ENCODE measurements at places on chromosomes 4 and X. TPM values are rescaled to one million over a fixed set of nuclear protein-coding genes. Genes with fewer than 3 reads are reported as not detected.
A peak's percentile ranks its signal among the peaks of the same experiment; 100 is the strongest.

DNA sequence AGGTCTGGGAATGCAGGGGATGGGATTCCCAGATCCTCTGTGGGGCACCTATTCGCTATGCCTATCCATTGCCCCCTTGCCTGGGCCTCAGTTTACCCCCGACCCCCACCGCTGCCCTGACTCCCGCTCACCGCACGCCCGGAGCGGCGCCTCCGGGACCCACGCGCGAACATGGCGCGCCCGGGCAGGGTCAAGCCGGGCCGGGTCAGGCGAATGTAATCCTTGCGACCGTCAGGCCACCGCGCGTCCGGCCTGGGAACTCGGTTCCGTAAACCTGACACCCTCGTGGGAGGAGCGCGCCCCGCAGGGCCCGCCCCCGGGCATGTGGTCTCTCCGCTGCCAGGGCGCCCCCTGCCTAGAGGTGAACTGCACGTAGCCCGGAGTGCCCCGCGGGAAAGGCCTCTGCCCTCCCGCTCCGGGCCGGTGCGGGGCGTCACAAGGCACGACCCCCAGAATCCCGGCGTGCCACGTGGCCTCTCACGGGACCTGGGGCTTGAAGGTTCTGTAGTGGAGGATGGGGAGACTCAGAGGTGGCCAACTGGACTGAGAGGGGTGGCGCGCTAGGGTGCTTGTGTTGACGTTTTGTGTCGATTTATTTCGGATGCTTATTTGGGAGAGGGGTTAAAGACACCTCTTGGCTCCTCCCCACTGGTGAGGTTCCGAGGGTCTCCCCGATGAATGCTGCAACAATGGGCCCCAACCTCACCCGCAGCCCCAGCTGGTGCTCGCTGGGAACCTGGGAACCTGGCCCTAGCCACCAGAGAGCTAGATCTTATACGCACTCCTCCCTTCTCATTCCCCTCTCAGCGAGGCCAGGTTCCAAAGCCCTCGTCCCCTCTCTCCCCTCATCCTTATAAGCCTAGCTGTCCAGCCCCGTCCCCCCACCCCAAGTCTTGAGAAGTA is at the start of gene PRICKLE3:
PRICKLE3 (minus strand) TSS at position 249 of the 903 bp plus-strand sequence; CDS start at position 173, 76 bp downstream.
- peak within 1 kb of the TSS; percentile 74 for H3K27ac ChIP-seq
- no peaks in the 10 kb centered on the region for H3K36me3 ChIP-seq
- no peaks in the 10 kb centered on the region for H3K27me3 ChIP-seq
- peak; percentile 86 for DNase-seq
- peak within 1 kb of the TSS; percentile 62 for H3K4me3 ChIP-seq

GRCh38 chr4:140790171-140790570 is 34.0 kb upstream of the TBC1D9 start:
- H3K4me1 ChIP-seq, result peaks cover 25% of the 10 kb centered on the region
- no peaks in the 10 kb centered on the region for H3K27me3 ChIP-seq
- no peak for DNase-seq
- no peak overlapping the region for H3K4me3 ChIP-seq
- H3K27ac ChIP-seq, result no peak overlapping the region
- no peaks in the 10 kb centered on the region for H3K36me3 ChIP-seq

Gene XAGE1A
- not detected for polyA plus RNA-seq

GRCh38 chr4:16545656-16546055 is 319.4 kb upstream of the TAPT1 start:
- H3K27ac ChIP-seq, result no peak overlapping the region
- H3K4me3 ChIP-seq, result no peak overlapping the region
- DNase-seq, result no peak
- H3K36me3 ChIP-seq, result no peaks in the 10 kb centered on the region
- H3K27me3 ChIP-seq, result no peaks in the 10 kb centered on the region

Gene CDS1
- 0.45 TPM for polyA plus RNA-seq

- DNase-seq, result no peak
- H3K36me3 ChIP-seq, result no peaks in the 10 kb centered on the region
- no peaks in the 10 kb centered on the region for H3K4me1 ChIP-seq
- no peak overlapping the region for H3K4me3 ChIP-seq
These were observed 81.1 kb upstream of the AADAT start for GRCh38 chr4:170170861-170171260.

- H3K4me1 ChIP-seq, result peaks cover 6% of the 10 kb centered on the region
- no peaks in the 10 kb centered on the region for H3K27me3 ChIP-seq
- no peak for DNase-seq
- no peak overlapping the region for H3K4me3 ChIP-seq
- no peak overlapping the region for H3K27ac ChIP-seq
- no peaks in the 10 kb centered on the region for H3K36me3 ChIP-seq
These were observed 31.9 kb upstream of the SORCS2 start for GRCh38 chr4:7160439-7160838.

DNA sequence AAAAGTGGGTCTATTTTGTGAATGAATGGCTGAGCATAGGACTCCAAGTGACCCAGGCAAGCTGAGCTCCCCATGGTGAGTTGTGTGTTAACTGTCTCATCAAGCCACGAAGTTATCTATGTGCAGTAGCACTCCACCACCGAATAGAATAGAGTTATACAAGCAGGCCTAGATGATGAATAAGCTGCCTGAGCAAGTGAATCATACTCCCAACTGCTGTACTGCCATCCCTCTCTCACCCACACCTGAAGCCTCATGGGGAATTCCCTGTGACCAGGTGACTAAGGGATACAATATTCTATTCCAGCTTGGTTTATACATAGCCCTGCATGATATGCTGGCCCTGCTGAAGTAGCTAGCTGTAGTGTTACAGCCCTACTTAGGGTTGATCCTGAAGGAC is 38.7 kb downstream of the KDM5C start:
- no peaks in the 10 kb centered on the region for H3K27me3 ChIP-seq
- H3K4me1 ChIP-seq, result no peaks in the 10 kb centered on the region
- no peak overlapping the region for H3K27ac ChIP-seq
- no peak for DNase-seq
- H3K36me3 ChIP-seq, result no peaks in the 10 kb centered on the region

Measured in heart right ventricle (tissue), 16 donors.